HT-29 (cell line): ENCODE measurements at places on chromosomes 2 and 18.

GRCh38 chr2:6878549-6878948, 972 bp downstream of the RSAD2 start:
- no peak for DNase-seq

DNA sequence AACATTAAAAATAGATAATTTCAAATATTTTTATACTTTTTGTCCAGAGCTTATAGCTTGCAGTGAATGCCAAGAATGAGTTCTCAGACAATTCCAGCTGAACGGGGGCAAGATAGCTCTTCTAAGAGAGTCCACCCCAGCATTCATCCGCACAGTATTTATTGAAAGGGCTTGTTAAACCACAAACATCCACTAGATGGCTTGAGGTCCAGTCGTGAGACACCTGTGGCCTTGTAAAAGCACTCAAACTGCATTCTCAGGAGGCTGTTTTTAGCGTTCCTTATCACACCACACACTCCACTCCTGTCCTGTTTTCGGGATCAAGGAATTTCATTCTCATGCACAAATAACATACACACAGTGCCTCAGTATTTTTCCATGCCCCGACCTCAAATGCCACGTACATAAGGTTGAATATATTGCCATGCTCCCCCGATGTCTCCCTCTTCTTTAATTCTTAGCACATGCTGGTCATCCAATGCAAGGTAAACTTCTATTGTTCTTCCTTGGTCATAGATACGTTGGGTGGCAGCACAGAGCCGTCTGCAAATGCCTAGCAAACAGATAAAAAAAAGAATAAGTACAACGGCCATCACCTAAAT, 47.4 kb downstream of the DNAJC10 start:
- DNase-seq, result peak; percentile 72

DNA sequence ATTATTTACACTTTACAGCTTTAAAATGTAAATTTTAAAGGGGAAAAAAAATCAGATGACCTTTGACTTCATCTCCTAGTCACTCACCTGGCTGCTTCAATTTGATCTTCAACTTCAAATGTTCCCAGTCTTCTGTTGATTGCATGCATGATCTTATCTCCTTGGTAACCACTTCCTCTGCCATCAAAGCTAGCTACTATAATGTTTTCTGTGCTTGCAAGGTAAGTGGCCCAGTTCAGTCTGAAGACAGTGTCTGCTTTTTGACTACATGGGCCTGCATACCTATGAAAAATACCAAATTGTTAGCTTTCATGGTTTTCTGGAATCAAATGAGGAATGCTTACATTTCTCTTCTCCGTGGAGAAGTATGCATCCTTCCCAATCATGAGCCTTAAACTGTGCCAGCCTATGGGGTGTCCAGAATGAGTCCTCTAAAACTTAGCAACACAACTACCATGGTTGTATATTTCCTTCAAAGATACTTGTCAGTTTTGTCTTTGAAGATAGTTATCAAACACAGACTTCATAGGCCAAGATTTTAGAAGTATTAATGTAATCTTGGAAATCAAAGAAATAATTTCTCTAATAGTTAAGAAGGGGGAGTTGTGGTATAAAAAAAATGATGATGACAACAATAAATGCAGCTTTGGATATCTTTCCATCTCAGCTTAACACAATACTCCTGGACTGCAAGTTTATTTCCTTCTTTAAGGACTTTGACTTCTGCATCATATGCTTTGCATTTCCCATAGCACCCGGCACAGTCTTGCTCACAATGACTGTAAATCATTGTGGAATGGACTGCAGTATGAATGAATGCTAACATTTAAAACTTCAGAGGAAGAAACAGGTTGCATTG, 62.1 kb downstream of the DPP4 start:
- peak; percentile 41 for DNase-seq

DNA sequence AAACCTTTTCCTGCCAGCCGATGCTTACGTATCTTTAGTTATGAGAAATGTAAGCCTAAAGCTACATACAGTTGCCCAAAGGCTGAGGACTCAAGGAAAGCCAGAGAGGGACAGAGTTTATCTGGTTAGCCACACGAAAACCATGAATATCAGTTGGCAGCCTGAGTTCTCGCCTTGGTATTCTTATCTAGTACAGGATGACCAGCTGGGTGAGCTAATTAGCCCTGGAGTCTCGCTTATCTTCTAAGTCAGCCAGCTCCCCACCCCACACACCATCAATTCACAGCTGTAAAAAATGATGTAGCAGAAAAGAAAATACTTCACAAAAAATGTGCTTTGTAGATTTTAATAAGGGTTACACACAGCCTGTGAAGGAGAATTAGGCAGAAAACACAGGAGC, 617.5 kb upstream of the SOX11 start:
- DNase-seq, result no peak

- DNase-seq, result no peak
Measured at GRCh38 chr2:148979919-148980277, 58.6 kb upstream of the LYPD6B start.

DNA sequence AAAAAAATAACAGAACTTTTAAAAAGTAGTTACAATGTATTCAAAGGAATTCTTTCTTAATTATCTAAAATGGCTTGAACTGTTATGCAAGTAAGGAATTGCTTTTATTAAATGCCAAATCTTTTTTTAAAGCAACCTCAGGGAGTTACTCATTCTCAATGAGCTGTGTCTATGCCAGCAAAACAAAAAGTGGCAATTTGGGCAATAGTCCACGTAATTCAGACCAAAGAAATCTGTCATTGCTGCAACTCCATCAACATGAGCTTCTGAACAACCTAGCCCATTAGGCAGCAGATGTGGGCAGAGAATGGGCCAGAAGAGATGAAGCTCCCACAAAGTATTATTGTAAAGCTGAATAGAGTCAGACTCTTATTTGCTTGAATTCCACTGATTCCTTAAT, 118.4 kb downstream of the ALK start:
- DNase-seq, result no peak

- DNase-seq, result no peak
Measured at GRCh38 chr2:96533292-96534073, 3.1 kb upstream of the ARID5A start.

GRCh38 chr2:230913406-230914143, 11.5 kb downstream of the GPR55 start:
- DNase-seq, result no peak

GRCh38 chr2:175804122-175804521, 197.9 kb downstream of the LNPK start:
- no peak for DNase-seq
